Right atrium auricular region (tissue), 2 donors: ENCODE measurements at places on chromosomes 7 and 10. TPM values are rescaled to one million over a fixed set of nuclear protein-coding genes. Genes with fewer than 3 reads are reported as not detected.
A peak's percentile ranks its signal among the peaks of the same experiment; 100 is the strongest.

EPDR1 gene
- total RNA-seq: 9.9 TPM

OR2A7 gene
- 2.7 TPM for total RNA-seq

LRRN3 gene
- 66.7 TPM for total RNA-seq

CALCR gene
- 0.15 TPM for total RNA-seq

SORBS1 gene
- 815 TPM for total RNA-seq

DNA sequence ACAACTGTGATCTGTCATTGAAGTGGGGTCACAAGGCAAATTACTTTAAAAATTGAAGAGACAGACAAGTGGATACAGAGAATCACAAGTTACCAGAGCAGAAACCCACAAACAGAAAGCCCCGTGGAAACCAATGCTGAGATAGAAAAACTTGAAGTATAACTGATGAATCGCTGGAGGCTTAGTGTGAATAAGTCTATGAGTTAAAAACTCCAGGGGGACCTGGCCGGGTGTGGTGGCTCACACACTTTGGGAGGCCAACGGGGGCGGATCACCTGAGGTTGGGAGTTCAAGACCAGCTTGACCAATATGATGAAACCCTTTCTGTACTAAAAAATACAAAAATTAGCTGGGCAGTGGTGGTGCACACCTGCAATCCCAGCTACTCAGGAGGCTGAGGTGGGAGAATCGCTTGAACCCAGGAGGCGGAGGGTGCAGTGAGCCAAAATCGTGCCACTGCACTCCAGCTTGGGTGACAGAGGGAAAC is 69.7 kb upstream of the ZNRF2 start:
- H3K27ac ChIP-seq: no peak overlapping the region
- H3K4me3 ChIP-seq: no peak overlapping the region
- H3K27me3 ChIP-seq: no peaks in the 10 kb centered on the region
- H3K36me3 ChIP-seq: no peaks in the 10 kb centered on the region

DNA sequence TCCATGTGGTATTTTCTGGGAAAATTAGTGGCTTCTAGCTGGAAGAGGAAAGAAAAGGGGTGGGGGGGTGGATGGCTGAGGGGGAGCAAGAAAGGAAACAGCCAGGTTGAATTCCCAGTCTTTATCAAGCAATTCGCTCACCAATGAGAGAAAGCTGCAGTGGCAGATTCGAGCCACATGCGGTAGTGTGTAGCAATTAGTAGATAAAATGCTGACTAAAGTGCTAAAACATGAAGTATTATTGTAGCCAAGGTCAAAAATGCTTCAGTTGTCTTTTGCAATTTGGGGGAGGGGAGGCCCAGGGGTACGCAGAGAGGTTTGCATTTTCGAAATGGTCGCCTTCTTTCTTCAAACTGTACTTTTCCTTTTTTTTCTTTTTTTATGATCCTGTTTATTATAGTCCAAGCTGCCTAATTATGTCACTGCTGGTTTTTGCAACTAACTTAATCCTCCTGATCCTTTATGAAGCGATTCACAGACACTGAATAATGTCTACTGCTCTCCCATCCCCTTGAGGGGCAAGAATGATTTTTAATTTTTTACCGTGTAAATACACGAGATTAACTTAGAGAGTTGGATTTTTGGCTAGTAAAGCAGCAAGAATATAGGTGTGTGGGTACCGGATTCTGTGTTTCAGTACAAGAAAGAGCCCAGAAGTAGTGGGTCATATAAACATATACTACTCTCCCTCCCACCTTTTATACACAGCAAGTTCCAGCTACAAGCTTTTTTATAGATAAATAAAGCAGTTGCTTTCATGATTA is 3.6 kb upstream of the ARID5B start:
- peak; percentile 80 for DNase-seq
- H3K36me3 ChIP-seq: no peaks in the 10 kb centered on the region
- H3K4me3 ChIP-seq: peak overlapping the region; percentile 54
- no peaks in the 10 kb centered on the region for H3K27me3 ChIP-seq
- H3K4me1 ChIP-seq: no peaks in the 10 kb centered on the region

GRCh38 chr7:37663693-37664092 is 19.9 kb upstream of the GPR141 start:
- DNase-seq: no peak
- H3K27ac ChIP-seq: no peak overlapping the region

- H3K27ac ChIP-seq: no peak overlapping the region
- DNase-seq: no peak
- H3K27me3 ChIP-seq: no peaks in the 10 kb centered on the region
- H3K4me3 ChIP-seq: no peak overlapping the region
Observed at GRCh38 chr7:70512761-70513160, 619.2 kb upstream of the GALNT17 start.

- no peaks in the 10 kb centered on the region for H3K36me3 ChIP-seq
- no peak overlapping the region for H3K4me3 ChIP-seq
- no peak overlapping the region for H3K27ac ChIP-seq
- no peaks in the 10 kb centered on the region for H3K4me1 ChIP-seq
Observed at GRCh38 chr10:106515206-106515790, 649.2 kb downstream of the SORCS1 start.

DNA sequence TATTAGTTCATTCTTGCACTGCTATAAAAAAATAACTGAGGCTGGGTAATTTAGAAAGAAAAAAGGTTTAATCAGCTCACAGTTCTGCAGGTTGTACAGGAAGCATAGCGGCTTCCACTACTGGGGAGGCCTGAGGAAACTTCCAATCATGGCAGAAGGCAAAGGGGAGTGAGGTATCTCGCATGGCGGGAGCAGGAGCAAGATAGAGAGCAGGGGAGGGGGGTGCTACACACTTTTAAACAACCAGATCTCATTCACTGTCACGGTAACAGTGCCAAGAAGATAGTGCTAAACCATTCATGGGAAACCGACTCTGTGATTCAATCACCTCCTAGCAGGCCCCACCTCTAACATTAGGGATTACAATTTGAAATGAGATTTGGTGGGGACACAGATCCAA is 11.6 kb downstream of the ADAMTS14 start:
- H3K27ac ChIP-seq: no peak overlapping the region
- H3K27me3 ChIP-seq: no peaks in the 10 kb centered on the region
- H3K4me3 ChIP-seq: no peak overlapping the region
- DNase-seq: no peak

- H3K4me3 ChIP-seq: peak within 1 kb of the TSS; percentile 63
- peaks cover 30% of the 10 kb centered on the region for H3K4me1 ChIP-seq
- H3K27me3 ChIP-seq: no peaks in the 10 kb centered on the region
- H3K27ac ChIP-seq: peak within 1 kb of the TSS; percentile 66
- DNase-seq: peak; percentile 74
- H3K36me3 ChIP-seq: no peaks in the 10 kb centered on the region
Observed at GRCh38 chr10:124092860-124093773, at the start of gene CHST15. Gene CHST15 (minus strand): TSS chr10:124093598. CDS start chr10:124046212, 47,386 bp downstream.

DNA sequence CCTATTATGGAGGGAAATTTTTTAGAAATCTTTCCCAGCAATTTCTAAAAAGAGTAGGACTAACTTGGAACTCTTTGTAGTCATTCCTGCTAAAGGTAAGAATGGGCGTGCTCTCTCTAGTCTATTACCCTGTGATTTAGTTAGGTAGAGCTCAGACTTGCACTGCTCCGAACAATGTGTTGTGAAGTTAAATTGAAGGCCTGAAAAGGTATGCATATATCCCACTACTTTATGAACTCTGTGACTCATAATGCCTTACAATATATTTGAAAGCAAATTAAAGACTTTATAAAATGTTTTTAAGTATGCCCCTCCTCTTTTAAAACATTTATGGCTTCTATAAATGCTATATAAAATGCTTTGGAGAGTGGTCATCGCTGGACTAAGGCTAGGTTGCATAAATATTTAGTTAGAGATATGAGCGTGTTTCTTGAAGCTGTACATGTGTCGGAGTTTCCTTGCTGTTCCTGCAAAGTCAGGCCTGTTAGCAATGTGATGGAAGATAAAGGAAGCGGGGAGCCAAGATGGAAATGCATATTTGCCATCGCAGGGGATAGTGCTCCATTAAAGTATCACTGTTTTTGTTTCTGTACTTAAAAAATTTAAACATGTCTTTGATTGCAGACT is 761.4 kb downstream of the LRMDA start:
- no peak for DNase-seq
- no peaks in the 10 kb centered on the region for H3K36me3 ChIP-seq
- no peaks in the 10 kb centered on the region for H3K4me1 ChIP-seq
- H3K4me3 ChIP-seq: no peak overlapping the region
- H3K27me3 ChIP-seq: no peaks in the 10 kb centered on the region

- no peaks in the 10 kb centered on the region for H3K27me3 ChIP-seq
- no peak overlapping the region for H3K27ac ChIP-seq
- no peaks in the 10 kb centered on the region for H3K4me1 ChIP-seq
- no peaks in the 10 kb centered on the region for H3K36me3 ChIP-seq
- no peak overlapping the region for H3K4me3 ChIP-seq
- no peak for DNase-seq
Observed at GRCh38 chr7:36787933-36788378, 63.7 kb upstream of the AOAH start.

DNA sequence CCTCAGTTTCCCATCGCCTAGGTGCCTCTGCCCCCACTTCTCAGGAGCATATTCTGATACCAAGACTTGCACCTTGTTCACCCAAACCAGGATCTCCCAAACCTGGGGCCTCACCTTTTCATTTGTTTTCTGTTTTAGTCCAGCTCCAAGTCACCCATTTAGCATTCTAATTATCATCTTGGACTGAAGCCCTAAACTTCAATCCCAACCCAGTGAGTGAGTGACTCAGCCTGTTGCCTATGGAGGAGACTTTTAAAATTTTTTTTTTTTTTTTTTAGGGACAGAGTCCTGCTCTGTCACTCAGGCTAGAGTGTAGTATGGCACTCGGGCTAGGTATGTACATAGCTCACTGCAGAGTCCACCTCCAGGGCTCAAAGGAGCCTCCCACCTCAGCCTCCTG is 378.9 kb upstream of the AUTS2 start:
- no peaks in the 10 kb centered on the region for H3K27me3 ChIP-seq
- no peak overlapping the region for H3K27ac ChIP-seq
- H3K4me3 ChIP-seq: no peak overlapping the region
- no peak for DNase-seq
- no peaks in the 10 kb centered on the region for H3K36me3 ChIP-seq

DNA sequence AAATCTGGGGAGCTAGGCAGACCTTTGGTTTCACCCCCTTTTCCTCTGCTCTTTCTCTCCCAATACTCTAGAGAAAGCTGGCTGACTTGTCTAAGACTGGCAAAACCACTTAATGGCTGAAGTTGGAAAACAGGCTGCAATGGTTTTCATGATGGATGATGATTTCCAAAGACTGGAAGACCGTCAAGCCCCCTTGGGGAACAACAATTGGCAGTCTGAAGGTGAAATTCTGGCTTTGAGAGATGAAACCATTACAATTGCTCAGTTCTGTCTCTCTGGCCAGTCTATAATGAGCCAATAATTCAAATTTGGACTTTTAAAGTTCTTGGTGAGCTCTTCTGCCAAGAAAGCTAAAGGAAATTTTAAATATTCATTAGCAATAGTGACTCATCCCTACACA is 680.5 kb downstream of the PARD3 start:
- H3K36me3 ChIP-seq: peaks cover 4% of the 10 kb centered on the region
- H3K27ac ChIP-seq: no peak overlapping the region
- H3K4me3 ChIP-seq: no peak overlapping the region
- H3K27me3 ChIP-seq: no peaks in the 10 kb centered on the region

DNA sequence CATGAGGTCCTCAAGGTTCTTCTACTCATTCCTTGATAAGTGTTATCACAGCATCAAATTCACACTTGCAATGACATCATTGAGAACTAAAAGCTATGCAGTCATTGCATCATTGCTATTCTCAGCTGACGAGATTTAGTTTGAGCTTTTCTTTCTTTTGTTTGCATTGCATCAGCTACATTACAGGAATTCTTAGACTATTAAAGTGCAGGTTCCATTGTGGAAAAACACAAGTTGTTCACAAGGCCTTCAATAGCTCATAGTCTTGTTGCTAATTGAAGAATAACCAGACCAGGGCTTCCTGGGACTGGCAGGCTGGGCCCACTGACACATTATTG is 139.3 kb downstream of the CXCL12 start:
- no peak for DNase-seq

DNA sequence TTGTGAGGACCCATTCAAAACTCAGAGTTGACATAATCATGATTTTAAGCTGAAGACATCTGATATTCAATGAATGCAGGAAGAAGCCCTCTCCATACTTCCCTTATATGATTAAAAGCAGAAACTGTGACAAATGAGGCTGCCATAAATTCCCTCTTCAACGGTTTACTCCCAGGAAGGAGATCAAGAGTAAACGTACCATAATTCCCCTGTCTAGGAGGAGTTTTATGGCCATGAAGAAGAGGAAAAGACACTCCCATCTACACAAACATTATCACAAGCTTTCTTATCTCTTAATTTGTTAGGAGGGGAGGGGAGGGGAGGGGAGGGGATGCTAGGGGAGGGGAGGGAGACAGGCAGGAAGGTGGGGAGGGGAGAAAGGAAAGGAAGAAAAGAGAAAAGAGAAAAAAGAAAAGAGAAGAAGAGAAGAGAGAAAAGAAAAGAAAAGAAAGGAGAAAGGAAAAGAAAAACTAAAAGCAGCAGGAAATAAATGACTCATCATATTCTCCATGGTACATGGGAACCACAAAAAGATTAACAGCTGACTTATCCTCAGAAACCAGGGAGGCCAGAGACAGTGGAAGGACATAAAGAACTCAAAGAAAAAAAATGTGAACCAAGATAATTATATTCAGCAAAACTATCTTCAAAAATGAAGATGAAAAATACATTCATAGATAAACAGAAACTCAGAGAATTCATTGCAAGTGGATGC is 121.6 kb downstream of the ALOX5 start:
- H3K27ac ChIP-seq: no peak overlapping the region
- DNase-seq: no peak
- no peaks in the 10 kb centered on the region for H3K36me3 ChIP-seq
- no peak overlapping the region for H3K4me3 ChIP-seq

DNA sequence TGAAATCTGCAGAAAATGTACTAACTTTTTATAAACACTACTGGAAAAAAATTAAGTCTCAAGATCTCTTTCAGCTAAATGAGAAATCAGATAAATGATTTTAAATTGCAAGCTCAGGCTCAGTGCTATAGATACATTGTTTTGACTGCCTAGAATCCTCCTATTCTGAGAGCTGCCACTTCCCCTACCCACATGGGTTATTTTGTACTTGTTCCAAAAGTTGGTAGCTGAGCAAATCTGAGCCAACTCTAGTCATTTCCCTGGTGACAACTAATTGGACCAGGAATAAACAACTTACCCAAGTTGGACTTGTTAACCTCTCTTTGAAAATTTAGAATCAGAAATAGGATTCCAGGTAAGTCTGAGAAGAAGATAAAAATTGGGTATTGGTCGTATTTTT is 202.1 kb downstream of the MBL2 start:
- no peaks in the 10 kb centered on the region for H3K27me3 ChIP-seq
- H3K27ac ChIP-seq: no peak overlapping the region
- H3K36me3 ChIP-seq: no peaks in the 10 kb centered on the region
- no peaks in the 10 kb centered on the region for H3K4me1 ChIP-seq

DNA sequence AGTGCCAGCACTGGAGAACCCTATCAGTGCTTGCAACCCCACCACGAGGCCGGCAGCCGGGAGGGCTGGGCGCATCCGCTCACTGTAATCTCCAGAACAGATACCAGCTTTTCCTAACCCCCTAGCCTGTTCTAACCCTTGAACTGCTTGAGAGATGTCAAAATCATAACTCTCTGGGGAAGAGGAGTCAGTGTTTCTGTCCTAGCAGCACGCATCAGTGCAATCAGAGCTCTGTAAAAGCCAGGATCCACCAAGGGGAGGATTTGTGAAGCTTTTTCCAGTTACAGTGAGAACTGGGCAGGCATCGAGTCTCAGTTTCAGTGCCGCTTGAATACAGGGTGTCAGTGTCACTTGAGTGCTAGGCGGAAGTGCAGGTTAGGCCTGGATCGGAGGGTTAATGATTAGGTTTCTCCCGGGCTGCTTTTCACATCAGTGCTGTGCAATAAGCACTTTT is 104.5 kb upstream of the INSYN2A start:
- no peak overlapping the region for H3K27ac ChIP-seq
- H3K4me1 ChIP-seq: no peaks in the 10 kb centered on the region
- no peak overlapping the region for H3K4me3 ChIP-seq
- H3K27me3 ChIP-seq: no peaks in the 10 kb centered on the region
- H3K36me3 ChIP-seq: no peaks in the 10 kb centered on the region
